ENCODE measurements at places on chromosomes 7 and 10.

DNA sequence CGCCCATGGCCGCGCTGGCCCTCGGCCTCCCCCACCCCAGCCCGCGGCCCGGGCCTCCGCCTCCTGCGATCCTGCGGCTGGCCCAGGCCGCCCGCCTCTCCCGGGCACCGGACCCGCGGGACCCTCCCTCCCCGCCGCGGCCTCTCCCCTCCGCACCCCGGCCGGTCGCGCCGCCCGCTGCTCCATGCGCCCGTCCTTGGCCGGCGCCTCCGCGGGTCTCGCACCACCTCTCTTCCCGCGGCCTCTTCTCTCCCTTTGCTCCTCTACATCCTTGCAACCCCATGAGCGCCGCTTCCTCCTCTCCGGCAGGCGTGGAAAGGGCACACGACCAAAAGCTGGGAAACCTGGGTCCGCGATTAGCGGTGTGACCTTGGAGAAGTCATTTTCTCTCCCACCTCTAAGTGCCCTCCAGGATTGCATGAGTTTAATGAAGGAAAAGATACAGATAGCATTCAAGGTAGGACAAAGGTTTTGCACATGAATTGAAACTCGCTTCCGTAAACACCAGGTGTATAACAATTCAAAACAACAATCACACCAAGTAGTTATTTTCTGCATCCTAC lies 448 bp upstream of the SRPK2 start:
- peak; percentile 24 for DNase-seq

DNA sequence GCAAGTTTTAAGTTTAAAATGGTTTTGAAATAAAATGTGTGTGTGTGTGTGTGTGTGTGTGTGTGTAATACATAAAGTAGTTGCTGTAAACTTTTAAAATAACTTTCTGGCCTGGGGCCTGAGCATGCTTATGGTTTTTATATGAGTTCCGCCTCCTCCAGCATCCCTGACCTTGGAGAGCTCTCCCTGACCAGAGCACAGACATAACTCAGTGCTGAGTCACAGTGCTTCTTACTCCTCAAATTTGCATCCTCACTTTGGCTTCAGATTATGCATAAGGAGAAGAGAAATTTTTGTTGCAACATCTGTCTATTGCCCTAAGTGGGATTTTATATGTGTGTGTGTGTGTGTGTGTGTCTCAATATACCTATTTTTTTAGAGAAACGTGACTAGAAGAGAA lies 200.8 kb downstream of the ELMO1 start:
- DNase-seq: no peak

GRCh38 chr7:38863601-38864291 lies 45.2 kb downstream of the VPS41 start:
- no peak for DNase-seq

GRCh38 chr10:131815266-131816156 lies 85.3 kb upstream of the PPP2R2D start:
- no peak for DNase-seq

DNA sequence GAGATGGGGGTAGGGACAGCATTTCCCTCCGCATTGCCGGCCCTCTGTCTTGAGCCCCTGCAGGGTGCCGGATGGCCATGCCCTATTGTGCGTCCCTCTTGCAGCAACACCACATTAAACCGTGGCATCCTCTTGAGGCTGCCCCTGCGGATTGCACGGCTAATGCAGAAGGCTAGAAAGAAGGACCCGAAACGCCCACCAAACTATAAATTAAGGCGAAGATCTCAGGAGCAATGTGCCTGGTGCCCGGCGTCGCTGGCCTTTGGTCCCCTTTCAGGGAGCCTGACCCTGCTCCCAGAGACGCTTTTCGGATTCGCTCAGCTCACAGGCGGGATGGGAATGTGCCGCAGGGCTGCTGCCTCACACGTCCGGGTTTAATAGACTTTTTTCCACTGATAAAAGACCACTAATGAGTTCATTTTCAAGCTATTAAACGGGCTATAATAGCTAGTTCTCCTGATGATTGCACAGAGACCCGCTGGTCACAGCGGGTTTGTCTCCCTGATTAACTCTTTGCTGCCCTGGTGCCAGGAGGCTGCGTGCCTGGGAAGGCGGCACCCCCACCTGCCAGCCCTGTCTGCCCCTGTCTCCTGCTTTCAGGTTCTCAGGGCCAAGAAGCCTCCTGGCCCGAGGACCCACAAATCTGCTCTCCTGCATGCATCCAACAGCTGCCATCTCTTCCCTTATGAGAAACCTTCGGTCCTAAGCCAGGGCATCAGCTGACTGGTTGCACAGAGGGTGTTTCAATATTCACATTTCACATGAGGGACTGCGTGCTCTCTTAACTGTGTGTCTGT lies 128.3 kb downstream of the ADARB2 start:
- no peak for DNase-seq

- DNase-seq: no peak
Measured at GRCh38 chr10:23918090-23918723, 290.7 kb upstream of the KIAA1217 start.

DNA sequence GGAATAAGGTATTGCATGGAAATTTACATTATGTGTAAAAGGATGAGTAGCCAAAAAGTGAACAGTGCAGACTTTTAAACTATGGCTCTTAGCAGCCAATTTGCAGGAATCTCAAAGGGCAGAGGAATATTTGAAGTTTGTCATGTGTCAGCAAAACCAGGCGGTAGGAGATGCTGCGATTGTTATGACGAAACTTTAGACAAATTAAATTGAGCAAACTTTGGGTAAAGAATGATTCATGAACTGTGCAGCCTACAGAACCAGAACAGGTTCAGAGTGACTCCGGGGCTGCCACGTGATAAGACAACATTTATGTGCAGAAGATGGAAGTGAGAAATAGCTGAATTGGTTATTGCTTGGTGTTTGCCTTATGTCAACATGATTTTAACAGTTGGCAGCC lies 39.2 kb upstream of the CCDC6 start:
- DNase-seq: no peak

- no peak for DNase-seq
Measured at GRCh38 chr7:98084631-98085030, 22.0 kb upstream of the LMTK2 start.

DNA sequence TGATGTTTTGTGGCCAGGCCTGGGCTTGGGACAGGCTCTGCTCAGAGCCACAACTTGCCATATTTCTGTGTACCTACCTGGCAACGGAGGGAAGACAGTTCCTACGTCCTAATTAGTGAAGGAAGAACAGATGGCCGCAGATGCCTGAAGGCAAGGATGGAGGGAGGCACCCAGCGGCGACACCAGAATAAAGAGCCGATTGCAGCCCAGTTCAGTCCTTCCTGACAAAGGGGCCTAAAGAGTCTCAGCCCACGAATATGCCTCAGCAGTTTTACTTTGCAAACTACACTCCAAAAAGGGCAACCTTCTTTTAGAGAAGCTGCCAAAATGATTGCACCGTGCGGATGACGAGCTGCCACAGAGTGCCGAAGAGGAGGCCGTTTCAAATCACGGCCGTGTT lies 585.8 kb downstream of the GLRX3 start:
- no peak for DNase-seq
